ENCODE measurements at places on chromosomes 2 and 18.

- DNase-seq = no peak
Measured at GRCh38 chr2:56505885-56506284, 322.1 kb downstream of the CCDC85A start.

GRCh38 chr2:70104231-70105111, 17.2 kb downstream of the PCBP1 start:
- DNase-seq = no peak

DNA sequence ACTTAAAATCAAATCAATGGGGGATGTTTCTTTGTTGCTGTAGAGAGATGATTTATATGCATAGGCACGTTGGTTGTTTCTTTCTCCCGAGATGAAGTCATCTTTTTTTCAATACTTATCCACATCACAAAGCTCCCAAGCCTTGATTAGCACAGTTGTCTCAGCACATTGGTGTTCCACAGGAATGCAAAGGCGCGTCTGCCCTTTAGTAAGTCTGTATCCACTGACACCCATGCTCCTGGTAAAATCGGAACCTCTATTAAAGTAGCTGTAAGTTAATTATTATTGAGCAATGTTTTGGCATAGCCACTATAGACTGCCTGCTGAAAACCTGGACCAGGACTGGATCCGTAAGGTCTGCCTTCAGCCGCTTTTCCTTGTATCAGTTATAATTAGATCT, 77.6 kb upstream of the RBM44 start:
- DNase-seq = no peak

DNA sequence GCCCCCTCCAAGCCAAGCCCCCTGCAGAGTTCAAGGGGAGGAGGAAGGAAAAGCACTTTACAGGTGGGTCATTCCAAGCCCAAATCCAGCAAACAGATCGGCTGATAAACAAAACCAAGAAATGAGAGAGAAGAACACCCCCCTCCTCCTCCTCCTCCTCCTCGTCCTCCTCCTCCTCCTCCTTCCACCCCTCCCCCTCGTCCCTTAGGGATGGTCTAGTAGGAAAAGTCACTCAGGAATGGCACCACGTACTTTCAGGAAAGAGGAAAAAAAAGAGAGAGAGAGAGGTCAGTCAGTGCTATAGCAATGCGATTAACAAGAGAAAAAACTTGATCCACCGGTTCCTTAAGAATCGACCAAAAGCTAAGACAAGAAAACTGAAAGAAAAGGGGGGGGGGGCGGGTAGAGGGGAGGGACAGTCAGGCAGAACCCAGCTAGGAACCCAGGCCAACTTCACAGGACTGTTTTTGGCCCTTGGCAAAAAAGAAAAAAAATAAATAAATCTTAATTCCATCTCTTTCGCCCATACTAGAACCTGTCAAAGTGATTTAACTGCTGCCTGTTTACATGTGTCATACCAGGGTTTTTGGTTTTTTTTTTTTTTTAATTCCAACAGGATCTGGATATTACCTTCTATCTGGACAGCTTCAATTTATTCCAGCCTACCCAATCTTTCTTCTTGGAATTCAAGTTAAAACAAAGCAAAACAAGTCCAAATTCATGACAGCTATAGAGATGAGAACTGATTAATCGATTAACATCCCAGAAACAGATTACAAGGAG, 906 bp downstream of the IKZF2 start:
- peak; percentile 40 for DNase-seq

GRCh38 chr18:60209042-60209441, 163.5 kb downstream of the MC4R start:
- DNase-seq = no peak

- DNase-seq = no peak
Measured at GRCh38 chr2:185967335-185967734, 228.7 kb downstream of the FSIP2 start.

DNA sequence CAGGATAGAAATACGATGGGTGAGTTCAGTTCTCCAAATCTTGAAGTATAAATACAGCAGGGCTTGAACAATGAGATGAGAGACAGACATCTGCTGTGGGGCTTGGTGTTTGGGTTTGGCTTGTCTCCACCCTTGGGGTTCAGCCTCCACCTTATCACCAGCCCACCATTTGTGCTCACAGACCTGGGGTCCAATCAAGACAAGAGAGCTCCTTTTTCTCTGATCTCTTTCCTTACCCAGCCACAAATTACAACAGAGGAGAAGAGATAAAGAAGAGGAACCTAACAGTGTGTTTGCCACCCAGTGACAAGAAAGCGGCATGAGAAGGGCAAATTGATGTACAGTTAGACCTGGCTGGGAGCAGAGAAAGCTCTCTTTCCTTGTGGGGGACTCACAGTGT, 204.5 kb upstream of the CXCR4 start:
- DNase-seq = no peak

DNA sequence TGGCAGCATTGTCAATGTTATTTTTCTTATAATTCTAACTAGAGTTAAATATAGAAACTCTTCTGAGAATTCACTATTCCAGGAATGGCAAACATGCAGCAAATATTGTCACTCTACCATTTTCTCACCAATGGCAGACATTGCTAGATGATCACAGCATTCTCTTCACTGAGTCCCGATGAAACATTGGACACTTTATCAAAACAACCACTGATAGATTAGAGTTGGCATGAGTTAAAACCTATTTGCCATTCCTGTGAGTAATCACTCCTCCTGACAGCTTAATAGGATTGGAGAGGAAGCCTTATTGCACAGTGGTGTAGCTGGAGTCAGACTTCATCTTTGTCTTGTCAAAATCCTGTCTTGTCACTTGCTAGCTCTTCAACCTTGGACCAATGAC, 163.9 kb upstream of the THUMPD2 start:
- no peak for DNase-seq

DNA sequence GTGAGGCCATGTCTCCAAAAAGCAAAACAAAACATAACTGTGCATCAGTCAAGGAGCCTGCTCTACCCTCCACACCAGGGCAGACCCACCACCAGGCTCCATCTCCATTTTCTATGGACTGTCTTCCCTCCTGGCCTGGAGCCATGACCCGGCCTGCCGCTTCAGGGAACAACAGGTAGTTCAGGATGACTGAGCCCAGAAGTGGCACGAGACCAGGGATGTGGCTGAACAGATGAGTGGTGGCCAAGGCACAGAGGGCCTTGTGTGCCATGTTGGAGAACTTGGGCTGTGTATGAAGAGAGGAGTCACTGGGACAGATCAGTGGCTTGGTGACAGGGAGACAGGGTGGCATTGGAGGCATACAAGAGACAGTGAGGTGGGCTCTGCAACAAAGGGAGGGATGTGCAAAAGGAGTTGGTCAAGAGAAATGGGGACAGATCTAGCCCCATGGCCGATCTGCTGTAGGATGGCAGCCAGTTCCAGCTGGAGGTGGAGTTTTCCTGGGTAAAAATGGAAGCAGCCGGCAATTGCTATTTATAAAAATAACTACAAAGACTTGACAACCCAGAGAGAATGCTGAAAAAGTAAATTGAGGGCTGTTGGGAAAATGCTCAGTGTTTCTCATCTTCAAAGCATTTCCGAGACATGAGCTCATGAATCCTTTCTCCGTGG, 35.0 kb downstream of the TMEM177 start:
- DNase-seq = peak; percentile 18

- DNase-seq = peak; percentile 23
Measured at GRCh38 chr18:457140-457519, 43.4 kb downstream of the COLEC12 start.

DNA sequence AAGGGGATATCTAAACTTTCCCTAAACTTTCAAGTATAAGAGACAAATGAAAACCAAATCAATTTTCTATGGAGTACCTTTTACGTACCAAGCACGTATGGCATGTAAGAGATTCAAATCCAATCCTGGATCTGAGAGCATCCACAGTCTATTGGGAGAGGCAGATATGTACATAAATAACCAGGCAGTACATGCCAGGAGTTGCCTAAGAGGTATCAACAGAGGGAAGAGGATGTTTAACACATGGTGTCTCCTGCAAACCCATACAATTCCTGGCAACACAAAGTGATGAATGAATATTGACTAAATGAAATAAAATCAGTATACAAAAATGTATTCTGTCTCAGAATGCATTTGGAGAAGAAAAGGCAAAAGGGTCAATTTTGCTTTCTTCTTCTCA, 116.6 kb downstream of the PIGN start:
- DNase-seq = no peak

DNA sequence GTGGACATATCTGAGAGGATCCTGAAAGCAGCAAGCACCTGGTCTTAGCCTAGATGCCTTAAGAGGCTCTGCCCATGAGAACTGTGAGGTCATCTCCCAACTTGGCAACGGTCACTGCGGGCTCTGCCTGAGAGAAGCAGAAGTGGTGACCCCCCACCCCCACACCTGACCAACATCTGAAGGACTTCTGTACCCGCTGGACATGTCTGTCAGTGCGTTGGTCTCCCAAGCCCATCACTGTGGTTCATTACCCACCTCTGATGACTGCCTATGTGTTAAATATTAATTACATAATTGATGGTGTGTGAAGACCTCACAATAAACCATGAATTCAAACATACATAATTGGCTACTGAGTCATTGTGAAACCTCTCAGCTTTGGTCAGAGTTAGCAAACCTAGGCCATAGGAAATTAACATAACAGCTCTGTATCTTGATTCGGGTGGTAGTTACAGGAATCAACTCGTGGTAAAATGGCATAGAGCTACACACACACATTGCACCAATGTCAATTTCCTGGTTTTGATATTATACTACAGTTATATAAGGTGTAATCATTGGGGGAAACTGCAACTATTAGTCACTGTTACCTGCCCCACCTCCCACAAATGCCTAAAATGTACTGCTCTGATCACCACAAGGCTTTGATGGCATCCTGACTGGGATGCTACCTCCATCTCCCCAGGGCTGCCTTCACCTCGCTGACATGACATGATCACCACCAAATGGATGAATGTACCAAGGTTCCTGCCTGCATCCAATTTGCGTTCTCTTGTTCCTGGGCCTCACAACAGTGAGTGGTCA, 4.3 kb upstream of the GALNT1 start:
- DNase-seq = no peak

DNA sequence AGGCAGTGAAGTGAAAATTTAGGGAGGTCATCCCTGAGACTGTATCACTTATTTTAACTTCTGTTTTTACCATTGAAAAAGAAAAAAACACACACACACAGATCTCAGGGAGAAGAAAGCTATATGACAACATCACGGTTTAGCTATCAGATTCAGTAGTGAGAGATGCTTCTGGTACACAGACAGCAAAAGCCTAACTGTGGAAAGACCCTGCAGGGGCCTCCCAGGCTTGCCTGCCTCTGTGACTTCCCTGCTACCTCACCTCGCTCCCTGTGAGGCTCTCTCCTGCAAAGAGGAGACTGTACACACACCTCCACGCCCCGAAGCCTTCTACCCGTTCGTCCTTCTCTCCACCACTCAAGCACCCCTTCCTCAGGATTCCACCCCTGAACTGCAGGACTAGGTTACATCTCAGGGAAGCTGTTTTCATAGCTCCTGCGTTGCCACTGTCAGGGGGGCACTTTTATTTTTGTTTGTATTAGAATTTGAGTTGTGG, 86.3 kb downstream of the EPB41L3 start:
- DNase-seq = no peak

DNA sequence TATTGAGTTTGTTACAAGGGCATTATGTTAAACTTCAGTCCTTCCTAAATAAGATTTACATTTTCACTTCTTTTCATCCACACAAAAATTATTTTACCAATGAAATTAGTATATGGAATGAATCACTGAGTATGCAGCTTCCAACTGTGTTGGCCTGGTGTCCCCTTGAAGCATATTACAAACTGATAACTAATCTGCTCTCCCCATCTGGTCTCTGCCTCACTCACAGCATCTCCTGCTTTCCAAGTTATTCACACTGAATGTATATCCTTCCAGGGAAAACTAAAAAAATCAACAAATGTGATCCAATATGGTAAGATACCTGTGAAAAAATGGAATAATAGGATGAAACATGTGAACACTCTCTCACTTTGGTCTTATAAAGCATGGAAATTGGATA, 90.0 kb upstream of the NYAP2 start:
- DNase-seq = peak; percentile 20

DNA sequence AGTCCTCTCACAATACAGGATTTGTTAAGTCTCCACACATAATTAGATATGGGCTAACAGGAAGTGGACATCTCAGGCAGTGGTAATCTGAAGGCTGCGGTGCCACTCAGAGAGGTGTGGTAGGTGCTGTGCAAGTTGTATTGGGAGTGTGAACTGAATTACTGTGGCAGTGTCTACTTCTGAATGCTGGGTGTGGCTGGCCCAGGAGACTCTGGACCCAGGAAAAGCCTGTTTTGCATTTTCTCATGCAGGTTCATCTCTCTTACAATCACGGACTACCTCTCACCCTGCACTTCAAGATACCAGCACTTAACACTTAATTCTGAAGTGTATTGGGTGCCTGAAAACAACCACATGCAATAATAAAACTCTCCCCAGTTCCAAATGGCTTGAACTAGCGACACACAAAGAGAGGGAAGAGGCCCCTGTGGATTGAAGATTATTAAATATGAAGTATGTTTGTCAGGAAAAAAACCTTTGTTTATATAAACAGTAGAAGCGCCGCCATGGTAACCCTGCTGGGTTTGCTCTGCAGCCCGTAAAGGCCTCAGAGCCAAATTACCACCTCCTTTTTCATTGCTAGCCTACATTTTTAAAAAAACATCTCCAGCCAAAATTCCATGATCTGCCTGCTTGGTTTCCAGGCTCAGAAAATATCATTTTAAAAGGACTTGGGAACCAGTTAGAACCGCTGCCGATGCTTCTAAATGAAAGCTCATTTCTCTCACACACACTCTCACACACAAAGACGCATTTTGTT, 77.5 kb downstream of the GFPT1 start:
- peak; percentile 16 for DNase-seq

DNA sequence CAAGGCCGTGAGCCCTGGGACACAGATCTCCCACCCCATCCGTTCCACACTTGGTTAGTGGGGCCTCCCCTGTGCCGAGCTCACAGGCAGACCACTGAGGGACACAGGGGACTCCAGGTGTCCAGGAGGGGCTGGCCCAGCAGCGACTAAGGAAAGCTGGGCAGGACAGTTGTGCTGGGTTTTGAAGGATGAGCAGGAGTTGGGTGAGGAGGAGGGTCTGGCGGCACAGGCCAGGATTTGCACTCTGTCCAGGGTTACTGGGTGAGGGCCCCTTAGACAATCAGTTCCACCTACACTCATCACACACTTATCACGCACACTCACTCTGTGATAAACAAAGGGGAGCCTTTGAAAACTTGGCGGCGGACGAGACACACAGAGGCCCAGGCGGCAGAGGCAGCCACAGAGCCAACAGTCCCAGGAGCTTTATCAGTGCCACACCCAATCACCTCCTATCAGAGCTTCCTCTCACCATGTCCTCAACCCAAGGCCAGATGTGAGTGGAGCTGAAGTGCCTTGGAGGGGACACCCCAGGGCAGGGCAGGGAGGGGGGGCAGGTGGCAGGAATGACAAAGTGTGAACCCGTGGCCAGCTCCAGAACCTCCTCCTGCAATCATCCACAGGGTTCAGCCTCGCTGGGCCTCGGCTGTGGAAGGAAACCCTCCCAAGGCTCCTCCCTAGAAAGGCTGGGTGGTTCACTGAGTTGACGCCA, 26.6 kb downstream of the BIN1 start:
- no peak for DNase-seq

All from NCI-H1092 treated with DMSO at 0.1 percent for 48 hours (cell line).